Activated T-helper 17 cell treated with anti-CD3 and anti-CD28 coated beads, Interleukin-2, amount 50 U/mL, for 72 hours (primary cell): ENCODE measurements at places on chromosomes 7 and 10.
A peak's percentile ranks its signal among the peaks of the same experiment; 100 is the strongest.

DNA sequence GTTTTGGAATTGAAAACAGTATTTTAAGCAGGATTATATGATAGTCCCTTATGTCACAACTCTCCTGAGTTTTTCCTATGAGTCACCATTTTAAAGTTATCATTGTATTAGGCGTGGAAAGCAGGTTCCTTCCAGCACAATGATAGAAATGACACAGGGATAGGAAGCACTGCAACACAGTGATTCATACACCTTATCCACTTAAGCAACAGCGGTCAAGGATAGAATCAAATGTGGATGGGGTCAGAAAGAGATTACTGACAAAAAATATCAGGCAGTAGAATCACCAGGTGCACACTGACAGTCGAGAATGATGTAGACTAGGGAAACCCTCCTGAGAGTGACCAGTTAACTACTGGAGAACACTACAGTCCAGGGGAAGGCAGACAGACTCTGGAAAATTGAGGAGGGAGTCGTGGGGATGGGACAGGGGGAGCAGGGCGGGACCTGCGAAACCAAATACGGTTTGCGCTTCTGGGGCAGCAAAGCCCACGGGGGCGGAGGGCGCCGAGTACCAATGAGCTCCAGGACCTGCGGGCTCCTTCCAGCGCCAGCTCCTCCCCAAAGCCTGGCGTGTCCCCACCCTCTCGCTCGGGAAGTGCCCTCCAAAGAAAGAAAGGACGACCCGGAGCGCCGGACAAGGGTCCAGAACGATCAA, 479 bp downstream of the PNPLA8 start:
- peaks cover 46% of the 10 kb centered on the region for H3K36me3 ChIP-seq
- H3K27ac ChIP-seq, result peak overlapping the region; percentile 100
- peak; percentile 52 for ATAC-seq
- peaks cover 30% of the 10 kb centered on the region for H3K4me1 ChIP-seq
- peak overlapping the region; percentile 100 for H3K4me3 ChIP-seq

GRCh38 chr7:121913947-121914675, 41.1 kb downstream of the PTPRZ1 start:
- ATAC-seq, result no peak
- H3K4me3 ChIP-seq, result no peak overlapping the region
- no peaks in the 10 kb centered on the region for H3K4me1 ChIP-seq
- H3K27me3 ChIP-seq, result no peaks in the 10 kb centered on the region

DNA sequence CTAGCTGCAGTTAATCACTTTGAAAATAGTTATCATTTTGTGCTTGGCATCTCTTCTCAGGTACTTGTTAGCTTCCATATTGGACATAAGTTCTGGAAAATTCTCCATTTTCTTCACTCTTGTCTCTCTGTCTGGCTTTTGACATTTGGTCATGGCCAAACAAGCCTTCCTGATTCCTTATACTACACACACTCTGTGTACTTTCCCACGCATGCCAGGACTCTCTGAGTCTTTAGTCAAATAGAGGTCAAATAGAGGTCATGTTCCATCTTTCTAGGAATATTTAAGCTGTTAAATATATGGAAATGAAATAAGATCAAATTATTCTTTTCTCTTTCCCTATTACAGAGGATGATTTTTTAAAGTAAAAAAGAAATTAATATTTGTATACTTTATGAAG, 235.5 kb upstream of the PLXDC2 start:
- H3K4me3 ChIP-seq, result no peak overlapping the region
- H3K27me3 ChIP-seq, result no peaks in the 10 kb centered on the region
- no peak overlapping the region for H3K27ac ChIP-seq
- no peak for ATAC-seq
- H3K36me3 ChIP-seq, result no peaks in the 10 kb centered on the region

DNA sequence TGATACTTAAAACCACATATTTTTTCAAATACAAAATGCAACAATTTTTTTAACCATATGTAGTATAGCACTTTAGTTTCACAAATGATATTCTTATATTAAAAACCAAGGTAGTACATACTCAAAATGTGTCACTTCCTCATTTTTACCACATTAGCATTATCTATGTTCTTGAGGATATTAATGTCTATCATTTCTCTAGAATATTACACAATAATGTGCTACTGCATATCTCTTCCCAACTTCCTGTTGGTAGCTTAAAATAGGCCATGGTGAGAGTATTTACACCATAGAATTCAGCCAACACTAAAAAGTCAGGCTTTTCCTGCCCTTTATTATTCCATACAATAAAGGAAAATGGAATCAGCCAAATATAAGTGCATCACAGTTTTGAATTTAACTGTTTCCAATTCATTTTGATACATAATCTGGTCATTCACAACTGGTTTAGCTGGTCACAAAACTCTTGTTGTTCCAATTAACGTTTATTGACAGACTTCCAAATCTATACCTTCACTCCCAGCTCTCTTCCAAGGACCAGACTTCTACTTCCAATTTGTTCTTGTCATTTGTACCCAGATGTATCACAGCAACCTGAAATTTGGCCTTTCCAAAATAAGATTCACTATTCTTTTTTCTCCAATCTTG, 20.0 kb upstream of the LRRC17 start:
- no peaks in the 10 kb centered on the region for H3K4me1 ChIP-seq
